ENCODE measurements at places on chromosomes 5 and 9.
A peak's percentile ranks its signal among the peaks of the same experiment; 100 is the strongest.

DNA sequence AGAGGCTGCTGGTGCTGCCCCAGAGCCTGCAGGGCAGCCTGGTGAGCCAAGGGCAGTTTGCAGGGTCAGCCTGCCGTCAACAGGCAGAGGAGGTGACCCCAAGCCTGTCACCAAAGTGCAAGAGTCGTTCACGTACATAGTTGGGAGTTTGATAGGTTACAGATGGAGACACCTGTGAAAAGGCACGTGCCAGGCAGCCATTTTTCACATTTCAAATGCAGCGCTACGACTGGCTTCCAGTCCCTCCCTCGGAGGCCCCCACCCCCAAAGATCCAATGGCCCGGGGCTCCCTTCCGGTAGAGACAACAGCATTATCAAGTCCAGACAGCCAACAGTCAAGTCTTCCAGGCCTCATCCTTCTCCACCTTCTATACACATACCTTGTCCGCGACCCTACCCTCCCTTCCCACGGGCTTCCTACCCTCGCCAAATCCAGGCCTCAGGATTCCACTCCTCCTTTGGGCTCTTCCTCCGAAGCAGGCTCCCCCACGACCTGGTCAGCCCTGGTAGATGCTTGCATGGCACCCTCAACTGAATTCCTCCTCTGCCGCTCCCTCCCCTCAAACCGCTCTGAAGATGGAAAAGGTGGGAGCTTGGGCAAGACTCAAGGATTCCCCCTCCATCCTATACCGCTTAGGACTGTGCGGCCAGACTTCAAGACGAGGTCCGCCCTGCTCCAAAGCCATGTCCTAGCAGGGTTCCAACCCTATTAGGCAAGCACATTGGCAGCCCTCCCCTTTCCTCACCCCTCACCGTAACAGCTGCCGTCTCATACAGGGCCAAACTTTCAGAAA, 13.2 kb downstream of the HNRNPH1 start:
- peak; percentile 39 for DNase-seq

- peak; percentile 64 for DNase-seq
Observed at GRCh38 chr5:159310511-159310910, 19.8 kb downstream of the IL12B start.

GRCh38 chr9:95753762-95754465, 121.6 kb upstream of the ERCC6L2 start:
- peak; percentile 56 for DNase-seq

DNA sequence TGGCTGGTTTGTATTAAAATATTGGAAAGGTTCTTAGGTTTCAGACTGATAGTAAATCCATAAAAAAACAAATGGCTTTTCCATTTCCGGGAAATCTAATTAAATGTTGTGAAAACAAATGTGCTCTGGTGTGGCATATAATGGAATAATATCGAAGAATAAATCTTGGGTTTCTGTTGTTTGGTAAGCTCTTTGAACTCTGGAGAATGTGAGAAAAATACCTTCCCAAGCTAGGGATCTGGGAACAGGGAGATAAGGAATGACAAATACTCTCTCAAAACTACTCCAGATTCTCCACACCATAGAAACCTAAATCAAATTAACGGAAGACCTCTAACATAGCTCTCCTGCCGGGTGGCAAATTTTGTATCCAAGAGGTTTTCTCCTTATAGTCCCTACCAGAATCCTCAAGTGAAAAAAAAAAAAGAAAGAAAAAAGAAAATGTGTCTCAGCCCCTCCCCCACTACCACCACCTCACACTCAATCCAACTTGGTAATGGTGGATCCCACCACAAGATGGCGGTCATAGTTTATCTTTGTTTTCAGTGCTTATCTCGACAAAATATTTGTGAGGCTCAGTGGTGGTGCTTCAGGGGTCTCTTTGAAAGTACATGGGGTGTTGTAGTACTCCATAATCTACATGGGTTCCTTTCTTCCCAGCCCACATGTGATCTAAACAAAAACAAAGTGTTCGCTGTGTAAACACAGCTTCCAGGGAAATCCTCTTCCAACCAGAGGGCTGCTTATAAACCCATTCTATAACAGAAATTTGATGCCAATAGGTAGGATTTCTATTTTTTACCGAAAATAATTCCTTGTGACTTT, 54.5 kb upstream of the FST start:
- peak; percentile 82 for DNase-seq

- no peak for DNase-seq
Observed at GRCh38 chr5:150052956-150053712, 33.2 kb downstream of the CSF1R start.

DNA sequence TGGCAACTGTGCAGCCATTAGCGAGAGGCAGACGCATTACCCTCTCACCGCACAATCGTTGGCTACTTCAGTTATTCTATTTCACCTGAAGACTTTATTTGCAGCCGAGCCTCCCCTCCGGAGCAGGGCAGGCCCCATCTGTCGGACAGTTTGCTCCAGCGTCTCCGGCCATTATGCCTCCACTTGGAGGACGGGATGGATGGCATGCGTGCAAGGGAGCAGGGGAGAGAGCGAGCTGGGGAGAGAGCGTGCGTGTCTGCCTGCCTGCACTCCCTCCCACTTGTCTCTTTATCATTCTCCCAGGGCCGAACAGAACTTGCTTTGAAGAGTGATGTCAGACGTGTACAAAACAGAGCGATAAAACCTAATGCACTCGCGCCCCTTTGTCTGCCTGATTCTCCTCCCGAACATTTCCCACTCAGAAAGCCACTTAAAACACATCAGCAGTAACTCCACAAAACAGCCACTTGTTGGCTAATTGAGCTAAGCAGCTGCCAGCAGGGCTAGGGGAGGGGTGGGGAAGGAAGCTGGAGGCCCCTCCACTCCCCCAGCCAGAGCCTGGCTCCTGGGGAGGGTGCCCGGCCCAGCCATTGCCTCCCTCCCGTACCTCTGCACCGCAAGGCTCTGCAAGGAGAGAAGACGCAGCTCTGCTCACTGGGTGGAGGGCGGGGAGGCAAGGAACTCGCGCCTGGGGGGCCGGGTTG, 43.4 kb upstream of the FUBP3 start:
- DNase-seq: peak; percentile 60

- DNase-seq: peak; percentile 94
Observed at GRCh38 chr5:157651623-157652376, 438 bp downstream of the SOX30 start.

DNA sequence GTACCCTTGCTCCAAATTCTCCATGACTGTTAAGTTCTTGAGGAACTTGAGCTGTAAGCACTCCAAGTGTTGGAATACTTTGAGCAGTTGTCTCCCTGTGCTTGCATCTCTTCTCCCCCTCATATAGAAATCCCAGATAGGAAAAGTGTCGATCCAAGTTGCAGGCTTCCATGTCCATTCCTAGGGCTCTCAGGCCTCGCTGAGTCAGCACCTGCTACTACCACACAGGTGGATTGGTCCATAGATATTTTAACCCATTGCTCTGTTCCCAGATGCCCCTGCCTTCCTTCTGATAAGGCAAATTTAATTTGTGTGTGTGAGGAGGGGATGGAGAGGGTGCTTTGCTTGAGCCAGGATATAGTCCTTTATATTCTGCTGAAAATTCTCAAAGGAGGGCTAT, 95.8 kb downstream of the PIP5K1B start:
- no peak for DNase-seq

GRCh38 chr5:123297866-123298265, 125.3 kb downstream of the CEP120 start:
- no peak for DNase-seq

- peak; percentile 69 for DNase-seq
Observed at GRCh38 chr9:136546697-136547501, 1.1 kb upstream of the NOTCH1 start.

DNA sequence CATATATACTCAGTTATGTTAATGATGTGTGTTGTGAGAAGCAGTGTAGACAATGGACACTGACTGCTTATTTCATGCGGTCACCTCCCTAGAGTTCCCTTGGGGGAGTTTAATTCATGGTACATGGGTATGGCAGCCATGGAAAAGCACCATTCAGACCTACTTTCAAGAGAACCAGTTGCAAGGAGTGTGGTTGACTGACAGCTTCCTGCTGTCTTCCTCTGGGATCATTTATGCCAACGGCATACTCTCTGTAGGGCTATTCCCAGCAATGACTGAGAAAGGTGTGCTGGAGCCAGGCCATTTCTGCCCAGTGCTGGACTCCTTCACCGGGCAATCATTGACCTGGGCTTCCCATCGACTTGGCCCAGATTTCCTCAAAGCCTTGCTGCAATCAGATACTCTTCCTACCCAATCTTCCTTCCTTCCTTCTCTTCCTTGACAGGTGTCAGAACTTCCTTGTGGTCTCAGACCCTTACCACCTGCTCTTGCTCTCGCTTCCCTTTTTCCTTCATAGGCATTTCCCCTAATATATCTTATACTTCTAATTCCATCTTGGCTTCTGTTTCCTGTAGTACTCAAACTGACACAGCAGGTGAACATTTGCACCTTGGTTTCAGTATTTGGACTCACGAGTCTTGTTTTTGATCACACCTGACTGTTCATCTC, 3.4 kb upstream of the CLINT1 start:
- no peak for DNase-seq

DNA sequence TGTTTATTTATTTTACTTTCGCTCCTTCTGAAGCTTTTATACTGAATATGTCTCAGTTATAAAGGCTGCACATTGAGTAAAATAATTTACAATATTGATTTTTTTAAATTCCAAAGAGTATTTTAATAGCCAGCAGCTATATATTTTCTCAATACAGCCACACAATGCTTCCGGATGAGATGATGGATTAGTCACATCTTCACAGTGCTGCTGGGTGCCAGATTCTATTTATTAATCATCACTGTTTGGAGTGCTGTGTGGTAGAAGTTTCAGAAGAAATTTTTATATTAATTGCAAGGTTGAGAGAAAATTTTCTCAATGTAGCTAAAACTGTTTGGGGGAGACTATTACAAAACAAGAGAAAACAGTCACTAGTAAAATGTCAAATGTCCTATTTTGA, 989.8 kb downstream of the TLE4 start:
- no peak for DNase-seq

DNA sequence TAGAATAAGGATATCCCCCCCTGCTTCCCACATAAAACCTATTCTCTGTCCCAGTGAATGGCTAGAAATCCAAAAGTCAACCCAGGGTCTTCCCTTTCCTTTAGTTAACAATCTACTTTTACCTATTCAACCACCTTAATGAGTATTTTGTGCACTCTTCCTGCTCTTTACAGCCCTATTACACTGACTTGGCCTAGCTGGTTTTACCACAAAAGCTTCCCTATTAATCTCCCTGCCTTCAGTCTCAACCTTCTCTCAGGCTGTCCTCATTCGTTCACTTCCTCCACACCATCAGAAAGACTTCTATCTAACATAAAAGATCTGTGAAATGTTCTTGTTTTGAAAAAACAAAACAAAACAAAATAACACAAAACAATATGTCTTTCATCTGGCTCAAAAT, 16.2 kb downstream of the CTNNAL1 start:
- DNase-seq: no peak

GRCh38 chr5:138596105-138596881, 21.1 kb upstream of the HSPA9 start:
- DNase-seq: no peak

- DNase-seq: no peak
Observed at GRCh38 chr5:142772446-142773293, 2.5 kb downstream of the ARHGAP26 start.

DNA sequence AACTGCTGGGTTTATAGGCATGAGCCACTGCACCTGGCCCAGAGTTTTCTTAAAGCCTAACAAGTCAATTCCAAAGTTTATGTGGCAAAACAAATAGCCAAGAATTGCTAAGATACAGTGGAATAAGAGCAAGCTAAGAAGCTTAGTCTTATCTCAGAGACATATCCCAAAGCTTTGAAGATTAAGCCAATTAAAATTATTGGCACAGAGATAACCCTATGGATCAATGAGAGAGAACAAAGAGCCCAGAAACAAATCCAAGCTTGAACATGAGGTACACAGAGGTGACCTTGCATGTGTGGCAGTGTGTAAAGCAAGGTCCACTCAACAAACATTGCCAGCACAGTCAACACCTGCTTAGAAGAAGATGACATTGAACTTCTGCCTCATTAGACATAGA, 13.3 kb downstream of the BTNL3 start:
- no peak for DNase-seq

DNA sequence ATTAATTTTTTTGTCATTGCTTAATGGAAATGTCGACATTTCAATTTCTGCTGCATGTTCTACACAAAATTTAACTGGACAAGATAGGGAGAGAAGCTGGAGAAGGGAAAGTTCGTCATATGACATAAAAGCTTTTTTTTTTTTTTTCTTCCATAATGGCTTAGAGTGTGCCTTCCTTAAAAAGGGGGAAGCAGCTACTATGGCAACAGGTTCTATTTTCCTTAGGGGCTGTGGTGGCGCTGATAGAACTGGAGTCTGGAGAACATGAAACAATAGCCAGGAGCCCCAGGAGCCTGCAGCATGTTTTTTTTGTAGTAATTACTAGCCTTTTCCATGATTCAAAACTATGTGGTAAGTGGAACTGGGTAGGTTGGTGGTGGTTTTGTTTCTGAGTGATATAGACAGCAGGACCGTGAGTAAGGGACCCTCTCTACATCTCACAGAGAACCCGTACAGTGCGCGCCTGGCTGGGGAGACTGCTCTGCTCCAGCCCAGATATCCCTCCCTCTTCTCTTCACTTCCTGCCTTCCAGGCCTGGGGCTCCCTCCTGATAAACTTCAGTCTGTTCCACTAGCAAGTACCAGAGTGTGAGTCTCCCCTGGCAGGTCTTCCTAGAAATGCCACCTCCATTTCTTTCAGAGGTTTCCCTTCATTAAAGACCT, 301.6 kb downstream of the NR3C1 start:
- peak; percentile 17 for DNase-seq

DNA sequence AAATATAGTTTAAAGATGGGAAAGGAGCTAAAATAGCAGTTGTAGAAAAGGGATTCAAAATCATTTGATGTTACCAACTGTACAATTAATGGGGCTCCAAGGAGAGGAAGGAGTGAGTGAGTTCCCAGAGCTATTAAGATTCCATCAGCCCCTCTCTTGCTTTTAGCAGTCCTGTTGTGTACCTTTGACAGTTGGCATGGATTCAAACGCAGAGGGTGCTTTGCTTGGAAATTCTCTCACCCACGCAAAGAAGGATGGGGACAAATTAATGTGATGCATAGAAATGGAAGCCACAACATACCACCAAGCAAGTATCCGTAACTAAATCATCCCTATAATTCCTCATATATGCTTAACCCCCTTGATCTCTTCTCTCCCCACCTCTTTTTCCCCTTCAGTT, 461.3 kb downstream of the EBF1 start:
- no peak for DNase-seq

GRCh38 chr9:88590558-88591146, 55.7 kb downstream of the NXNL2 start:
- DNase-seq: peak; percentile 43

- DNase-seq: no peak
Observed at GRCh38 chr5:43729846-43730478, 127.0 kb downstream of the NNT start.

DNA sequence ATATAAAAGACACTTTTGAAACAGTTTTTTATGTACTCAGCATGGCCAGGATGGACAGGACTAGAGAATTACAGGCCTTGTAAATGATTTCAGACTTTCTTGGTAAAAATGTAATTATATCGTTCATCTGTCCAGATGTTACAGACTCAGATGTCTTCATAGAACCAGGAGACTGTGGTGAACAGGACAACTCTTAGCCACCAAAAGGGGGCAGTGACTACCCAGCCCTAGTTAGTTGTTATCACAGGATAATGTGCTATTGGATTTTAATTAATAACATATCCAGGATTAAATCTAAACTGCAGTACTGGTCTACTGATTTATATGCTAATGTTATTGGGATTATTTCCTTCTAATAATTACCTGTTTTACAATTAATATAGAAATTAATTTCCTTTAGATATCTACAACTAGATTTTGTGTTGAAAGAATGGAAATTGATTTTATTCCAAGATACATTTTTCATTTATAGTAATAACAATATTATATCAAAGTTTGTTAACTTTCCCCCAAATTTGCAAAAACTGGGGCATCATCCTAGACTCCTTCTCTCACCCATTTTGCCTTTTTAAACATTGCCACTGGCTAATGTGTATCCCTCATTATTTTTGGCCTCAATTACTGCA, 99.4 kb downstream of the MTREX start:
- no peak for DNase-seq

All from ELF-1 (cell line).